ENCODE measurements at places on chromosomes 5 and 9. TPM values are rescaled to one million over a fixed set of nuclear protein-coding genes. Genes with fewer than 3 reads are reported as not detected.

DNA sequence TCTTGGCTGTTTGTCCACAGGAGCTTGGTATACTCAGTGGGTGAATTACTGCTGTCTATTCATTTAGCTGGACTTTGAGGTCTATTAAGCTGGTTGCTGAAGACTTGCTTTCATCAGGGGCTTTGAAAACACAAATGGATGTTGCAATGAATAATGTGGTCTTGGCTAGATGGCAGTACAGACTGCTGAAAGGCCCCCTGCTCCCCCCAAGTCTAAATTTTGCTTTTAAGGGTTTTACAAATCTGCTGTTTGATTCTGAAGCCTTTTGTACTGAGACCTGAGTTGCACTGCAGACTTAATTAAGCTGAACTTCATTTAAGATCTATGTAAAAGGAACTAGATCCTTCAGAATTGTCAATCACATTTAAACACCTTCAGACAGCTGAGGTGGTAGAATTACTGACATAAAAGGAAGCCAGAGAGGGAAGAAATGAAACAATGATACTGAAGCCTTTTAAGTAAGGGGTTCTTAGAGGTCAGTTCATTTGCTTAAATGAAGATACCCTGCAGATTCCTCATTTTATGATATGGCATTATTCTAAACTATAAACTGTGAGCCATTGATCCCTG is 37.3 kb downstream of the KCTD16 start:
- no peak for DNase-seq

The DELE1 gene
- 64.1 TPM for polyA plus RNA-seq

GRCh38 chr5:56346741-56347535 is 113.8 kb upstream of the ANKRD55 start:
- DNase-seq = peak; percentile 27

GRCh38 chr9:106921341-106921899 is 58.5 kb downstream of the ZNF462 start:
- DNase-seq = peak; percentile 55

- DNase-seq = no peak
Measured at GRCh38 chr9:135758056-135758455, 56.1 kb downstream of the KCNT1 start.

- no peak for DNase-seq
Measured at GRCh38 chr5:122880749-122881148, 35.3 kb downstream of the SNX24 start.

The AK8 gene
- 0.25 TPM for polyA plus RNA-seq

The LCN15 gene
- 0.91 TPM for polyA plus RNA-seq

The ARSI gene
- 11.0 TPM for polyA plus RNA-seq

The TAF11L10 gene
- polyA plus RNA-seq = not detected

GRCh38 chr5:180670586-180671359 is 21.4 kb upstream of the FLT4 start:
- DNase-seq = peak; percentile 61

The ITGA1 gene
- polyA plus RNA-seq = 21.6 TPM

GRCh38 chr5:180018347-180019060 is 53.1 kb downstream of the RNF130 start:
- no peak for DNase-seq

The BICD2 gene
- polyA plus RNA-seq = 29.1 TPM

- no peak for DNase-seq
Measured at GRCh38 chr5:74822288-74822687, 43.9 kb downstream of the FAM169A start.

- DNase-seq = peak; percentile 11
Measured at GRCh38 chr5:93022796-93023447, 558.1 kb downstream of the NR2F1-AS1 start.

The PDE8B gene
- polyA plus RNA-seq = 3.0 TPM

GRCh38 chr5:151080613-151081430 is at the start of gene TNIP1:
TSS of gene TNIP1 (minus strand) at chr5:151081034. CDS start at chr5:151065095, 15,939 bp downstream.
- DNase-seq = peak; percentile 96

- no peak for DNase-seq
Measured at GRCh38 chr9:90052366-90052765, 447.6 kb downstream of the GADD45G start.

DNA sequence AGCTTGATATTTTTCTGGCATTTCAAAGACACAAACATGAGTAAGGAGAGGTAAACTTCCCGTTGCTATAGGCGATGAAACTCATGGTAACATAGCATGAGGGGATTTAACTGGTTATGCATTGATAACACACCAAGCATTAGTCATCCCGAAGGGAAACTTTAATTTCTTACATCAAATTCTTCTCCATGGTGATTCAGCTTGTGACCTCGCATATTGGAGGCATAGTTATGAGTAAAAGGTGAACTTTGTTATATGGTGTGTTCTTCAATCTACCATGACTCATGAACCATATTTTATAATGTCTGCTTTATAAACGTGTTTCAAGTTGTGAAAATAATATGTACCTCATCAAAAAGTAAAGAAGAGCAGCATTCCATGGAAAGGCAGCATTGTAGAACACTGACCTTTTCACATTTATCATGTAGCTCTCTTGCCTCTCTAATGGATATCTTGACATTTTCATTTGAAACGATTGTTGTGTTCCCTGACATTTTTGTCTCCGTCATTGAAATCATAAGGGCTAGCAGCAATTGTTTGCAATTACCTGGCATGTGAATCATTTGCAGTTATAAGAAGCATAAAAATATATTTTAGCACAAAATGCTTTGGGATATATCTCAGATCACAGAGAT is 491.8 kb downstream of the ANXA1 start:
- DNase-seq = no peak

The INSYN2B gene
- 0.22 TPM for polyA plus RNA-seq

GRCh38 chr5:61307611-61308010 is 24.4 kb upstream of the ZSWIM6 start:
- DNase-seq = no peak

GRCh38 chr5:39025456-39025855 is 48.7 kb downstream of the RICTOR start:
- DNase-seq = no peak

DNA sequence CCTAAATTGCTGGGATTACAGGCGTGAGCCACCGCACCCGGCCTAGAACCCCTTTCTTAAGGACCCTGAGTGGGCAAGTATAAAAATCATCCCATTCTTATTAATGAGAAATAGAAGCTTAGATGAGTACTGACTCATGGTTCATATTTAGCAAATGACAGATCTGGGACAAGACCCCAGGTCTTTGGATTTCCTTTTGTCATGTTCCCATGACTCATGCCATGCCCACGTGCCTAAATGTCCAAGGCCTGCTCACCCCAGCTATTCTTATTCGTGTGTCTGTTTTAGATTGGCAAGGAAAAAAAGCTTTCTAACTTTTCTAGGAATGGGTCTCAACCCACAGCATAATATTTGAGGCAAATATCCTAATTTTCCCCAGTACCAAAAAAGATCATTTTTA is 57.7 kb upstream of the RPS23 start:
- no peak for DNase-seq

DNA sequence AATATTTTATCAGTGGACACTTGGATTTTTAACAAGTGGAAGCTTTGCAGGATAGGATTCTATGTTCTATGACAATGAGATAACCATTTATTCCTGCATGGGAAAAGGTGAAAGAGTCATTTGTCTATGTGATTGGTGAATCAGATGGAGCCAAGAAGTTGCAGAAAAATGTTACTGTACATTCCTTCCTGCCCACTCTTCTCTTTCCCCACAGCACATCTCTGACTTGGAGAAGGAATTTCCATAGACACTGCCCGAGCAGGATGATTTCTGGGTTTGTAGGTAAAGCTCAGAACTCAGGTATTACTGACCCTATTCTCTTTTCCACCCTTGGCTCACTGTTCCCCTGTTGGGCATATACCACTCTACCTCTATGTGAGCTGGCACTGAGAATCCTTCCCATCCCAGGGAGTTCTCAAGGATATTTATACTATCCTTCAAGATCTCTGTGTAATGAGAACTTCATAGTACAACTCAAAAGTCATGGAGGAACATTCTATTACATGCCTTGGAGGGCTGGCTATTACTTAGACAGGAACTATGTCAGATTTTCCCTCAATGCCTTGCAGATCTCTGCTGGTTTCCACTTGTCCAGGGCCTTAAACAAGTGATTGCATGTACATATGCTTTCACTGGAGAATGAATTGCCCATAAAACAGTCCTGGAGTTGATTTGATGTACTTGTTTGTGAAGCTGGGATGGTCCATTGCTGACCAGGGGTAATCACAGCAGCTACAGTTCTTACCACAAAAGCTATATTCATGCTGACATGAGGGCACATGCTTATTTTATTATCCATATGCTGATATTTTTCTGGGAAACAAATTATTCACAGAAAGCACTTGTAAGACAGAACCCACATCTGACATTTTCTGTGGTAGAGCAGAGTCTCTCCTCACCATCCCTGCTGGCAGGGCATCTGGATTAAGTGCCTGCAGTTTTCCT is 24.1 kb downstream of the SLC1A3 start:
- DNase-seq = no peak

The PANK3 gene
- 40.9 TPM for polyA plus RNA-seq

GRCh38 chr5:154324033-154324432 is 121.8 kb upstream of the SAP30L start:
- DNase-seq = no peak

GRCh38 chr5:130290219-130290618 is 386.0 kb downstream of the CHSY3 start:
- no peak for DNase-seq

- peak; percentile 38 for DNase-seq
Measured at GRCh38 chr9:81693671-81694378, 4.5 kb upstream of the TLE1 start.

GRCh38 chr9:84983749-84984148 is 314.2 kb downstream of the NTRK2 start:
- no peak for DNase-seq

The OXCT1 gene
- 10.1 TPM for polyA plus RNA-seq

DNA sequence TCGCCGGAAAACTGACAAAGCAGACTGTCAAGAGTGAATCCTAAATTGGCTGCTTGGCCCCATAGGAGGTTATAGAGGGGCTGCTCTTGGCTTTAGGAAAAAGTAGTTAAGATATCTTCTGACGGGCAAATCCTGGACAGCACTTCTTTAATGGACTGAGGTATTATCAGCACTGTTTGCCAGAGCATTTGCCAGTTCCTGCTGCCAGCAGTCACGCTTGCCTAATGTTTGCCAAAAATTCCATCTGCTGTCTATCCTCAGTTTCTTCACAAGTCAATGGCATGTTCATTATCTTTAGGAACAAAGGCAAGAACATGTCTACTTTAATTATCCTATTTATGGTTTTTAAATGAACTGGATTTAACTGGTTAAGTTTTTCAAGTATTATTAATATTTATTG is 25.8 kb upstream of the SREK1 start:
- no peak for DNase-seq

DNA sequence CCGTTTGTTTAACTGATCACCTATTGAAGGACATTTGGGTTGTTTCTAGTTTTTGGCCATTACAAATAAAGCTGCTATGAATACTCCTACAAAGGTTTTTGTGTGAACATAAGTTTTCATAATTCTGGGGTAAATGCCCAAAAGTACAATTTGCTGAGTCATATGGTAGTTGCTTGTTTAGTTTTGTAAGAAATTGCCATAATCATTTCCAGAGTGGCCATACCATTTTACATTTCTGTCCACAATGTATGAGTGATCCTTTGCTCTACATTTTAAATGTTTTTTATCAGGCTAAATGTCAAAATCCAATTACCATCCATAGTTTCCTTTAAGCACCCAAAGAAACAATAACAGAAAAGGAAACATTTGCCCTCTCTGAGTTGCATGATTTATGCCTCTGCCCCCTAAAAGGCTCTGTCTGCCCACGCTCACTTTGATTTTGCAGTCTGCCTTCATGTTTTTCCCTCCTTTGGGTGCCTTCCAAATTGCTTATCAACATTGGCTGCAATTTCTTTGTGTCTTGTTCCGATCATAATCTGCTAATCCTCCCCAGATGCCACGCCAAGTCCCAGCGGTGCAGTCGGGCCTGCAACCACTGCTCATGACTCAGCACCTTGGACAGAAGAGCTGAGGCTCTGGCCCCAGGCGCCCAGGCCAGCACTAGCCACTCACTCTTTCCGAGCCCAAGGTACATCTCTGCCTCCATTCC is 339.2 kb downstream of the PIK3R1 start:
- peak; percentile 33 for DNase-seq

The PCDHGB3 gene
- polyA plus RNA-seq = 1.3 TPM

GRCh38 chr5:124746916-124747790 is 714 bp upstream of the ZNF608 start:
- DNase-seq = peak; percentile 99

DNA sequence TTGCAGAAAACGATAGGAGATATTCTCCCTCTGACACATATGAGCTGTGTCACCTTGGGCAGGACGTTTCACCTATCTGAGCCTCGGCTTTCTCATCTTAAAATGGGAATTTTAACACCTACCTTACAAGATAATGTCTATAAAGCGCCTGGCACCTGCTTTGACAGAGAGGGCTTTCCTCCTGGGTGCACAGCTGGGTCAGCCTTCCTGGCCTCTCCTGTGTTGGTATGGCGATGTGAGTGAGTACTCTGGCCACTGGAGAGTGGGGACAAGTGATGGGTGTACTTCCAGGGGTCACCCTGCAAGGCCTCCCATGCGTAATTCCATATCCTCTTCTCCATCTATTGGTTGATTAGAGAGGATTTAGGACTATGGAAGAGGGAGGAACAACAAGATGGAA is 113.1 kb upstream of the SMIM23 start:
- DNase-seq = no peak

- DNase-seq = peak; percentile 36
Measured at GRCh38 chr9:105475302-105475701, 27.5 kb downstream of the FSD1L start.

The NEUROG1 gene
- not detected for polyA plus RNA-seq

Measured in muscle of leg (tissue), 16 donors.